ENCODE measurements at places on chromosomes 3 and 15.

DNA sequence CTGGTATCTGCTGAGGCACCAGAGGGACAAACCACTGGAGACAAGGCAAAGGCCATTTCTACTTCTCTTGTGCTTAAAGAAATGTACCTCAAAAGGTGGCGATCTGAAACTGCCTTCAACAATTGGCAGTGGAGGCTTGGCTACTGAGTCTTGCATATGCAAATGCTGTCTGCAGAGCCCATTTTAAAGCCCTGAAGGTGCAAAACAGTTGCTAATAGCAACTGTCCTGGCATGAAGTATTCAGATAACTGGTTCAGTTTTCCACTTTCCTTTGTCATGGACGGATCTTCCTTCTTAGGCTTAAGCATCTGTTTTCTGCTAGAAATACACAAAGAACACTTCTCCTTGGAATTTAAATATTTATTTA, 71.4 kb upstream of the PSMD6 start:
- no peak for DNase-seq

GRCh38 chr15:100537331-100537730, 8.6 kb upstream of the CERS3 start:
- DNase-seq = no peak

DNA sequence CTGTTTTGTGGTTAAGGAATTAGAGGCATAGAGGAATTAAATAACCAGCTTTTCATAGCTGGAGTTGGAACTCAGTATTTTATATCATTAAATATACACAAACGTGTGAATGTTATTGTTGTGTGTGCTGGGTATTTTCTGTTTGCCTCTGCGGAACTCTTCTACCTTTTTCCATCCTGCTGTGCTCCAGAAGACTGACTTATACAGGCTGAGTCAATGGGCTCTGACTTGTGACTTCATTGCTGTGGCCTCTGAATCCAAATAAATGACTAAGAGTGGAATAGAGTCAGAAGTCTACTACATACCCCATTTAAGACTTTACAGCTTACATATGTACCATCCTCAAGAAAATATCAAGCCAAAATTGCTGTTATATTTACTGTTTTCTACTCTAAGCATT, 17.6 kb downstream of the ARIH1 start:
- peak; percentile 67 for DNase-seq

DNA sequence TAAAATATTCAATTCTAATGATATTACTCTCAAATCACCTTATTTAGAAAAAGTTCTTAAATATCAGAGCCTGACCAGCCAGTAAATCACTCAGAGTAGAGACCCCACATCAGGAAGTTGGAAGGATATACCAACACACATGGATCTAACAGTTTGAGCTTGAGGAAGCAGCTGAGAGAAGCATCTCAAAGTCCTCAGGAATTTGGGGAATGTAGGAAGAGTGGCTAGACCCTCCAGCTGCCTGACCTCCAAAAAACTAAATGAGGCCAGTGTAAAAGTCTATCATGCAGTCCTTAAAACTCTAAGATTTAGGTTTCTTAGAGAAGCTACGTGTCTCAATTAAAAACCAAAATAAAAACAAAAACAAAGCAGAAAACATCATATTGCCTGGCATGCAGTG, 55.4 kb downstream of the SETD2 start:
- no peak for DNase-seq

- peak; percentile 68 for DNase-seq
These were observed 2.4 kb downstream of the LMCD1 start for GRCh38 chr3:8503871-8504610.

- no peak for DNase-seq
These were observed 242.8 kb upstream of the TLE3 start for GRCh38 chr15:70340494-70340870.

- DNase-seq = no peak
These were observed 65.1 kb downstream of the AP4E1 start for GRCh38 chr15:50973605-50974004.

DNA sequence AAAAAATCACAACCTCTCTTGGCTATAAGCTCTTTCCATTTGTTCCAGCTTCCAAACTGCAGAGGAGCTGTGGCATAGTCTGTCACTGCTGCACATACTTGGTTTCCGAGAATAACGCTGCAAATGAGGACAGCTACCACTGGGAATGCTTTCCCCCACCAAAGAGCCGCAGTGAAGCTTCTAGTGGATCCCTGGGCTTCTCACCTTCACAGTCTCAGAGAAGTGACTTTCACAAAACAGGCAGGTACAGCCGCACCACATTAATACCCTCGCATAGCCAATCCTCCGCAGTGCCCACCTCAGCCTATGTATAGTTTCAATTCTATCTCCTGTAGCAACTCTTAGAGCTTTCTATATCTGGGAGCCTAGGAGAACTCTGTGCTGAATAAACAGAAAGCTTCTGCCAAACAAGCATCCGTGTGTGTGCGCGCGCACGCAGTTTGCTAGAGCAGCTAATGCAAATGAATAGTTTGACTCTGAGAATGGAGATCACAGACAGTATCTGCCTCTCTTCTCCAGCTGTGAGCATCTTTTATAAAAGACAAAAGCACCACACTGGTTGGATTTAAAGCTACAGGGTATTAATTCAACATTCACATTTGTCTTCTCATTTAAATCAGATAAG, 81.9 kb upstream of the PLXND1 start:
- peak; percentile 56 for DNase-seq

GRCh38 chr15:51667478-51667877, 13.8 kb upstream of the SCG3 start:
- DNase-seq = no peak

DNA sequence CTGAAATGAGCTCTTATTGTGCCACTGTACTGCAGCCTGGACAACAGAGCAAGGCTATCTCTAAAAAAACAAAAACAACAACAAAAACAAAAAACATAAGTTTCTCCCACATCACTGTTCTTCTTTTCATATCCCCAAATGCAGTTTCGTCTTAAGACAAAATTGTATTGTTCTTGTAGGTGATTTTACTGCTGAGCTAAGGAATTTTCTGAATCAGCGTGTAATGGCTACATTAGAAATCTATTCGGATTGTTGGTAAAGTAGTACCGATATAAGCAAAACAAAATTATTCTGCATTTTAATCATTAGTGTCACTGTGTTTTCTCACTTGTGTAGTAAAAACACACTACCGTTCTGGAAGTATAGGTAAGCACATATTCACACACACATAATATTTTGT, 512.5 kb downstream of the ROBO1 start:
- DNase-seq = no peak

Measured in amniotic epithelial cell (primary cell).